ENCODE measurements at places on chromosomes 11 and 22. TPM values are rescaled to one million over a fixed set of nuclear protein-coding genes. Genes with fewer than 3 reads are reported as not detected.

OR51I1 gene
- not detected for polyA plus RNA-seq

MOGAT2 gene
- 0.02 TPM for polyA plus RNA-seq

LSP1 gene
- polyA plus RNA-seq: 23.7 TPM

TUB gene
- polyA plus RNA-seq: 0.71 TPM

MPZL2 gene
- polyA plus RNA-seq: 185 TPM

NRIP3 gene
- 0.22 TPM for polyA plus RNA-seq

PDE3B gene
- polyA plus RNA-seq: 1.2 TPM

MTMR2 gene
- 10.0 TPM for polyA plus RNA-seq

CREB3L1 gene
- 0.60 TPM for polyA plus RNA-seq

ISX gene
- polyA plus RNA-seq: not detected

ZP1 gene
- polyA plus RNA-seq: 0.08 TPM

SDF2L1 gene
- 52.7 TPM for polyA plus RNA-seq

MS4A14 gene
- polyA plus RNA-seq: 0.26 TPM

EML3 gene
- polyA plus RNA-seq: 107 TPM

TEX12 gene
- 0.11 TPM for polyA plus RNA-seq

RASSF7 gene
- polyA plus RNA-seq: 82.4 TPM

USP2 gene
- 4.9 TPM for polyA plus RNA-seq

NLRP14 gene
- polyA plus RNA-seq: not detected

DESI1 gene
- 34.8 TPM for polyA plus RNA-seq

SNAP29 gene
- polyA plus RNA-seq: 22.0 TPM

C11orf24 gene
- 8.9 TPM for polyA plus RNA-seq

NFAM1 gene
- polyA plus RNA-seq: 0.28 TPM

BATF2 gene
- polyA plus RNA-seq: 0.35 TPM

SBF2 gene
- 8.5 TPM for polyA plus RNA-seq

MS4A2 gene
- polyA plus RNA-seq: 0.08 TPM

TRMU gene
- polyA plus RNA-seq: 24.3 TPM

IL18 gene
- polyA plus RNA-seq: 140 TPM

APOA4 gene
- 0.06 TPM for polyA plus RNA-seq

OR56A1 gene
- polyA plus RNA-seq: not detected

SEC14L6 gene
- polyA plus RNA-seq: 0.07 TPM

PDHX gene
- polyA plus RNA-seq: 13.7 TPM

TUBA8 gene
- polyA plus RNA-seq: 0.89 TPM

CPT1B gene
- polyA plus RNA-seq: 55.5 TPM

OR6A2 gene
- polyA plus RNA-seq: not detected

MMP27 gene
- 0.04 TPM for polyA plus RNA-seq

CDON gene
- 0.61 TPM for polyA plus RNA-seq

OR2D2 gene
- not detected for polyA plus RNA-seq

GAB4 gene
- polyA plus RNA-seq: not detected

GGT5 gene
- polyA plus RNA-seq: 7.1 TPM
